ENCODE measurements at places on chromosomes 2 and 18.
A peak's percentile ranks its signal among the peaks of the same experiment; 100 is the strongest.

- DNase-seq = peak; percentile 74
Observed at GRCh38 chr18:36440614-36441013, 143.1 kb downstream of the FHOD3 start.

- peak; percentile 48 for DNase-seq
Observed at GRCh38 chr2:54570925-54571694, 115.0 kb downstream of the SPTBN1 start.

DNA sequence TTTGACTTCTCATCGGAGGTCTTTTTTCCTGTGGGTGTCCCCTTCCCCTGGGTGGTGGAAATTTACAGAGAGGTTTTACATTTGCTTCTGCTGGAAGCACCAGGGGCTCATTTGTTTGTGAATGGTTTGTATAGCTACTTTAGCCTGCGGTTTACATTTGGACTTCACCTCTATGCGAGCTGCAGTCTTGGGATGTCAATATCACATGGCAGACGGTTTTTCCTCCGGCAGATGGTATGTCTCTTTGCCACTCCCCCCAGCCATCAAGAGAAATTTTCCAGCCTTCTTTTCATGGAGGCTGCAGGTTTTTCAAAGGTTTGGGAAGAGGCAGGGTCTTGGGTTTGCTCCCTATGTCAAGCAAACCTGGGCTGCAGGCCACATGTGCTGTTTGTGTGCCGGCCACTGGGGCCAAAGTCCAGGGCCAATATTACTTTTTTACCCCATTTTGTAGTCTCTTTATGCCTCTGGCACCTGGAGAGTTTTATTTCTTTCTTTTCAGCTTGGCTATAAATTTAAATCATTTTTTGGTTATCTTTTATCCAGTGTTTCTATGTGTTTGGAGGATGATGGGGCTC, 23.9 kb upstream of the BOD1L2 start:
- DNase-seq = no peak

DNA sequence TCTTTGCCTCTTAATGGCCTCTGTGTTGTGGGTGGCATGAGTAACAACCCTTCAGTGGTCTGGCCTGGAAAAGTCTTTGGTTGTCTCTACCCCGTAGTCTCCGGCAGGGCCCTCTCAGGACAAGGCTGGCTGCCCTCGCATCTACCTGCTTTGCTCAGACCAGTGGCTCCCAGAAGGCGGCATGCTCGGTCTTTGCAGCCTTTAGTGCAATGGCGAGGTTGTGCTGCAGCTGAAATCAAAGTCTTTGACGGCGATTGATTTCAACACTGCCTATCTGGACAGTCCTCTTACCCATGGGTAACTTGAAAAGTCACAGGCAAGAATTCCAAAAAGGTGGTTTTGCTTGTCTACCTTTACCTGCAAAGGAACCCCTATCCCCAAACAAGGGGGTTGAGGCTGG, 95.9 kb downstream of the ALPK2 start:
- no peak for DNase-seq

GRCh38 chr2:121832412-121833357, 77.2 kb downstream of the TSN start:
- DNase-seq = no peak

DNA sequence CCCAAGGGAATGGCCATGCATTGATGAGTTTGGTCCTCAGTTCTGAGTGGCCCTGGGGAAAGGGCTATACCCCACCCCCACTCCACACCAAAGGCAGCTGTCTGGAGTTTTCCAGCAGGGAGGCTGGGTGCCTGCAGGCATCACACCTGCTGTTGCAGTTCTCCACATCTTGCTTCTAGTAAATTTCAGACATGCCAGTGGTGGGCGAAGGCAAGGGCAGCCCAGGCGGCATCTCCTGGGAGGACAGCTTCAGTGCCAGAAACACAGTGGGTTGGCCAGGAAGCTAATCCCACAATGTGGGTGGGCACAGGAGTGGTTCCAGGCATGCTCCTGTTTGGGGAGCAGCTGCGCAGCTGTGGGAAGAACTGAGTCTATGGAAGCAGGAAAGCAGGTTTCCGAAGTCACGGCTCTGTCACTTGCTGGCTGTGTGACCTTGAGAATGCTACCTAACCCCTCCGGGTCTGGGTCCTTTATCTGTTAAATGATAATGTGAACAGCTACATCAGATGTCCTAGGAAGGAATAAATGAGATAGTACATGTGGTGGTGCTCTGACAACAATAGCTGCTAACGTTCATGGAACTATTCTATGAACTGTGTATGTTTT, 84.6 kb upstream of the SPTBN1 start:
- DNase-seq = no peak

DNA sequence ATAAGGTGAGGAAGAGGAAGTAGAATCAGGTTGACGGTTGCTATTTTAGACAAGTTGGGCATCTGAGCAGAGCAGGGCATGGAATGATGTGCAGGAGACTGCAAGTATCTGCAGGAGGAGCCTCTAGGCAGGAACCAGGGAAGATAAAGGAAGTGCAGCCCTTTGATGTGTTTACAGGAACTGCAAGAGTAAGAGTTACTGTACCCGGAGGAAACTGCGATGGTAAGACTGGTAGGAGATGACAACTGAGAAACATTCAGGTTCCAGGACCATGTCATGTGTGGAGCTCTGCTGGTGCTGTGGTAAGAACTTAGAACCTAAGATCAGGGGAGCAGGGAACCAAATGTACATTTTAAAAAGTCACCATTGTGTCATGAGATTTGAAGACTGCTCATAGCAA, 134.3 kb upstream of the STON1 start:
- DNase-seq = no peak

- DNase-seq = no peak
Observed at GRCh38 chr2:202628646-202629198, 6.0 kb upstream of the FAM117B start.

GRCh38 chr2:12618576-12618975, 98.2 kb upstream of the TRIB2 start:
- no peak for DNase-seq
